ENCODE measurements at places on chromosomes 6 and 20.

- no peak for DNase-seq
These were observed 8.3 kb downstream of the TFAP2A start for GRCh38 chr6:10406556-10406955.

- no peak for DNase-seq
These were observed 4.8 kb upstream of the EMILIN3 start for GRCh38 chr20:41371371-41371770.

DNA sequence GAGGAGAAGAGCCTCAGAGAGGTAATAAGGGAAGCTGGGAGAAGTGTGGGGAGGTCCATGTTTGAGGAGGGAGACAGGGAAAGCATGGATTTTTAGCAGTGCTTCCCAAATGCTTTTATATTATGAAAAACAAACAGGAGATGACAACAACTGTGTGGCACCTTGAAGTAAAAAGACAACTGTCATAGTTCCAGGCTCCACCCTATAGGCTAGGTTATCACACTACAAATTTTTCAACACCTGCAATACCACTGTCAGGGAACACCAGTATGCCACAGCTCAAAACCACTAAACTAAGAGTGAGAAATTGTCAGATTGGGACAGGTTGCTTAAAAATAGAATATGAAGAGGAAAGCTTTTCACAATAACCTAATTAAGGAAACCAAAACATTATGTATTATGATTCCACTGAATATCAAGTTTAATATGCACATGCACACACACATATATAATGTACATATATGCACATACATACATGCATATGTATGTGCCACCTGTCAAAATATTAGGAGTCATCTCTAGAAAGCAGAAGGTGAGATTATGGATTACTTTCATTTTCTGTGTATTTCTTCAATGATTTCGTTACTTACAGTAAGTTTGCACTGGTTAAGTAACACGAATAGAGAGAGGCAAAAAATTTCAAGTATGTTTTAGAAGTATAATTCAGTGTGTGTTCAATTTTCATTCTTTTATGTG, 261.2 kb downstream of the PTPRK start:
- no peak for DNase-seq

- DNase-seq = no peak
These were observed 17.9 kb downstream of the MDFI start for GRCh38 chr6:41656002-41656691.

DNA sequence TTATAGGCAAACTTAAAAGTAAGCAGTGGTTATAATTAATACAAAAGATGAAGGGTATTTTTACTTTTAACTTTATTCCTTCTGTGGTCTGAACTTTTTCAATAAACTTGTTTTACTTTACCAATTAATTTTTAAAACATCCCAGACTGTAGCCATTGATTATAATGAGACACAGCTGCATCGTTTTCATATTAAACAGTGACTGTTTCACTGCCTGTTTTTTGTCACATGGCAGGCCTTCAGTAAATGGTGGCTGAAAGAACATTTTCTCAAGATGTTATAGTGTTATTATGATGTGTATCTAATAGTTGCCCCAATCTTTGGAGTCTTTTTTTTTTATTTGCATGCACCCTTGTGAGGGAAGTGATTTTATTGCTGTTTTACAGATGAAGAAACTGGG, 95.1 kb downstream of the PLCB4 start:
- no peak for DNase-seq

GRCh38 chr6:97437087-97437486, 154.1 kb upstream of the MMS22L start:
- no peak for DNase-seq
